ENCODE measurements at places on chromosomes 2 and 18.

GRCh38 chr2:197851451-197851850 is 47.1 kb downstream of the PLCL1 start:
- DNase-seq, result no peak

- no peak for DNase-seq
Observed at GRCh38 chr2:60533101-60534051, 20.1 kb downstream of the BCL11A start.

GRCh38 chr2:56540467-56540866 is 356.7 kb downstream of the CCDC85A start:
- DNase-seq, result no peak

GRCh38 chr2:120316528-120317179 is 29.3 kb upstream of the INHBB start:
- no peak for DNase-seq

GRCh38 chr2:119367472-119368099 is 809 bp downstream of the DBI start:
- DNase-seq, result no peak

DNA sequence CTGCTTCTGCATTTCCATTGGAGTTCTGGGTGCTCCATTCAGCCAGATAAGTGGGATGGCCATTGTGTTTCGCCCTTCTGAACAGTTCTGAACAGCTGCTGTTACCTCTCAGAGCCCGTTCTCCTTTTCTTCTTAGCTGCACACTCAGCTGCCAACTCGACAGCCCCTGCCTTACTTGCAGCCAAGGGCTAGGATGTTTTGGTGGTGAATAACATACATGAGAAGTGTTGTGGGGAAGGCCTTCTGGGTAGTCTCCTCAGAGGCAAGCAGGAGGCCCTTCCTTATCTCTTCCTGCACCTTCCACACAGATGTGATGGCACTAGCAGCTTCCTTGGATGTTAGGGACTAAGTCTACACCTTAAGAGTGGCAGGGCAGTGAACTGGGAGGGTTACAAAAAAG is 138.4 kb upstream of the NOSTRIN start:
- no peak for DNase-seq

GRCh38 chr2:151553-152334 is 105.4 kb upstream of the FAM110C start:
- DNase-seq, result no peak

Measured in amygdala (tissue), 56 donors.